C1 segment of cervical spinal cord (tissue), 14 donors: ENCODE measurements at places on chromosomes 5 and 9.

- no peak for DNase-seq
Observed at GRCh38 chr5:139368613-139369012, 14.5 kb downstream of the SLC23A1 start.

- DNase-seq: no peak
Observed at GRCh38 chr5:111774525-111774924, 17.5 kb upstream of the NREP start.

DNA sequence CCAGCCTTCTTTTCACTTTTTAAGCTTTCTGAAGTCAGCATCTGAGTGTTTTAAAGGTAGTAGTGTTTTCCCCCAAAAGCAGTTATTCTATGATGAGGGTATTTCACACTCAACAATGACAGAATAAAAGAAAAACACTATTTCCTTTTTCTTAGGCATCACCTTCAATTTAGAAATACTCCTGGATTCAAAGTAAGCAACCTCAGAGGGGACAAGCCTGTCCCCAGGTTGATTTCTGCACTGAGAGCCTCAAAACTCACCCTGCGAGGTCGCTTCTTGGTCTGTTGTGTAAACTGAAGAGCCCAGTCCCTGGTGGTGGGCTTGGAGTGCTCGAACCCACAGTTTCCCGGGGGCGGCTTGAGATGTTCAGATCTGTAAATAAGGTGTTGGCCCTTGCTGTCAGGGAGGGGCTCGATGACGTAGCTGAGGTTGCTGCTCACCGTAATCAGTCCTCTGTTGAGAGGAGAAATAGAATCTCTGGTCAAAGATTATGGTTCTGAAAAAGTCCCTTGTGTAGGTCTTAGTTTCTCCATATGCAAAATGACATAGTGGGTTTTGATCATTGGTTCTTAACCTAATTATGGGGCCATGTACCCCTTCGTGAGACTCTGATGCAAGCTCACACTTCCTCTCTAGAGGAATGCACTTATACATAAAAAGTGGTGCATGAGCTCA is 55.9 kb downstream of the ADAM19 start:
- no peak for DNase-seq

GRCh38 chr5:103148213-103148612 is 28.1 kb downstream of the PPIP5K2 start:
- DNase-seq: no peak

GRCh38 chr5:58002323-58002722 is 457.6 kb downstream of the PLK2 start:
- DNase-seq: no peak

DNA sequence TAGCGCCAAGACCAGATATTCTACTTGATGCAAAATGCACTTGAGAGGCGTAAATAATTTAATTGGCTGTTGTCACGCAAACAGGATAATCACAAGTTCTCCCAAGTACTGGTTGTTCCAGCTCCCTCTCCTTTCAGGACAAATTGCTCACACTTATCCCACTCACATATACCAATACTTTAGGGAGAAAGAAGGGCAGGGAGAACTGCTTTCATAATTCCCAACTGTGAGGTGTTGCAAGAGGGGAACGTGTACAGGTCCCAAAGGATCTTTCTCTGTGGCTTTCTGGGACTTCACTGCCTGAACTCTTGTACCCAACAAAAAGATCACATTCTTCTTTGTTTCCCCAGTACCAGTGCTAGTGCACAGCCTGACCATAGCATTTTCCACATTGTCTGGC is 21.5 kb upstream of the TGFBI start:
- DNase-seq: no peak

DNA sequence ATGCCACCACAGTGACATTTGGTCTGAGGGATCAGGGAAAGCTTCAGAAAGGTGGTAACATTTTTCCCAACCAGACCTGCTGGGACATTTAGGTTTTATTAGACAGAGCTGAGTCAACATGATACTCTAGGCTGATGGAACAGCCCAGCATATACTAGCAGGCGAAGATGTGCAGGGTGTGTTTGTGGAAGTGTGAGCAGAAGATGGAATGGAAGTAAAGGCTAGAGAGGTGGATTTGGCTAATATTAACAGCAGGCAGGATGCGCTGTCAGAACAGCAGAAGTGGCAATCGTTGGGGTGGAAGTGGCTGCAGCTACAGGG is 340.6 kb downstream of the ASTN2 start:
- DNase-seq: no peak

DNA sequence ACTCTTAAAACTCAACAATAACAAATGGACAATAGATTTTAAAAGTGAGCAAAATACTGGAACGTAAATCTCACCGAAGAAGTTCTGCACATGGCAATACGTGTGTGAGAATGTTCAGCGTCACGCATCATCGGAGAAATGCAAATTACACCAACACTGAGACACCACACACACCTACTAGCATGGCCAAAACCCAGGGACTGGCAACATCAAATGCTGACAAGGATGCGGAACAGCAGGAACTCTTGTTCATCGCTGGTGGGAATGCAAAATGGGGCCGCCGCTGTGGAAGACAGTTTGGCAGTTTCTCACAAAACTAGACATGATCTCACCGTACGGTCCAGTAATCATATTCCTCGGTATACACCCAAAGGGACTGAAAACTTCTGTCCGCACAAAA is 21.6 kb upstream of the CLPTM1L start:
- no peak for DNase-seq

DNA sequence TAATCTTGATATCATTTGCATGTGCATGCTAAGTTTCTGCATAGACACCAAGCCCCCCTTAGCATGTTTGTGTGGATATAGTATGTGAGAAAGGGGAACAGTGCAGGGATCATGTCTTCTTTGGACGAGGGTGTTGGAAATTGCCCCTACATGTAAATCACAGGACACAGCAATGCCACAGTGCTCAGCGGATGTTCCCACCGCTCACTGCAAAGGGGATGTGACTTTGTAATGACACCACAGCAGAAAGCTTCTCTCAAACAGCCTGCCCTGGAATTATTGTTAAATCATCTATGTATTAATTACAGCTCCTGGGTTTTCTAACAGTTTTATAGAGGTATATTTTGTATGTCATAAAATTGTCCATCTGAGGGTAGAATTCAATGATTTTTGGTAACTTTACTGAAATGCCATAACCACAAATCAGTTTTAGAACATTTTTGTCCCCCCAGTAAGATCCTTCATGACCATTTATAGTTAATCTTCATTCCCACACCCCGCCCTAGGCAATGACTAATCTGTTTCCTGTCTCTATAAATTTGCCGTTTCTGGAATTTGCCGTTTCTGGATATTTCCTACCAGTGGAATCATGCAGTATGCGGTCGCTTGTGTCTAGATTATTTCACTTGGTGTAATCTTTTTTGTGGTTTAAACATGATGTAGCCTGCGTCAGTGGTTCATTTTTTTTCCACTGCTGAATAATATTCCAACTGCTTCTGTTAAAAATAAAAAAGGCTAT is 648.5 kb upstream of the WWC1 start:
- DNase-seq: no peak

DNA sequence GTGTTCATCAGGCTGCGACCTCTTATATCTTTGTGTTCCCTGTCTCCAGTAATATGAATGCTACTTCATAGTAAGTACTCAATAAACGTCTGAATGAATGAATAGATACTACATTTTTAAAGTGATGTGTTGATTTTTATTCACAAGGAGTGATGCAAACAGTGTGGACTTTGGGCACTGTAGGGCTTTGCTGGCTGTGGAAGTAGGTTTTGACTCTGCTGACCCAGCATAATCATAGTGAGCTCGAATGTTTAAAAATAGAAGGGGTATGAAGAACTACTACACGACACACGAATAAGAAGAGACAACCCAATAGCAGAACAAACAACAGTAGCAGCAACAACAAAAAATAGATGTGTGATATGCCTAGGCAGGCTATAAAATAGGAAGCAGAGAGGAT is 147.4 kb downstream of the SH3GL2 start:
- DNase-seq: no peak

GRCh38 chr9:35537913-35538312 is 48.0 kb downstream of the RUSC2 start:
- DNase-seq: no peak

DNA sequence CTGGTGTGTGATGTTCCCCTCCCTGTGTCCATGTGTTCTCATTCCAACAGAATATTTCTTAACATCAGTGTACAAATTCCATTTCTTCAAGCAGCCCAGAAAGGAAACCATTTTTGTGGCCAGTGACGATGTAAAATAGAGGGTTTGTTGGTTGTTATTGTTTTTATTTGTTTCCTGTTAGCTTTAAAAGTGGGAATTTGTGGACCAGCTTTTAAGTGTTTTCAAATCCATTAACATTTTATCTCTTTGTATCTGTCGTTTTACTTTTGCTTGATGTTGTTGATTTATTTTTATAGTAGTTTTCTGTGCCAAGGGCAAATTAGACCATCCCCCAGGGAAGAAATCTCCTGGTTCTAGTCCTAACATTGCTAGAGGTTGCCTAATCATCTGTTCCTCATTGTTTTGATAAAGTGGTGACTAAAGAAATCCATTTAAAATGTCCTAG is 100.0 kb downstream of the GDNF start:
- no peak for DNase-seq

DNA sequence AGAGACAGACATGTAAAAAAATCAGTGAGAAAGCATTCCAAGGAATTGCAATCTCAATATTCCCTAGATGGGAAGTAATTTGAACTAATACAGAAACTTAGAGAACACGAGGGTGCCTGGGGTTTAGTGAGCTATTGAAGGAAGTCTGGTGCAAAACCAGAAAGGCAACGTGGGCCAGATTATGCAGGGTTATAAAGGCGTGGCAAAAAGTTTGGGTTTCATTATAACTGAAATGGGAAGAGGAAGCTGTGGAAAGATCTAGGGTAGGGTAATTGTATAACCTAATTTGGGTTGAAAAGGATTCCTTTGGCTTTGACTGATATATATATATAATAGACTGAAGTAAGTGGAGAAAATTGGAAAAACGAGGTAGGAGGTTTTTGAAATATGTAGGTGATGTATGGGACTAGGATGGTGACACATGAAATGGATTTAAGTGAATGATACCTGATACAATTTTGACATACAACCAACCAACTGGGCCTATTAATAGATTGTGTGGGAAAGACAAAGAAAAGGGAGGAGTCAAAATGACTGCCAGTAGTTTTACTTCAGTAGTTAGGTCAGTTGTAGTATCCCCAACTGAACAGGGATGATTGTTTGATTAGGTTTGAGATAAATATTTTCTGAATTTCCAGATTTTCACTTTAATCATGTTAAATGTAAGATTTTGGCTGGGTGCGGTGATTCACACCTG is 65.3 kb downstream of the FAM174A start:
- no peak for DNase-seq

DNA sequence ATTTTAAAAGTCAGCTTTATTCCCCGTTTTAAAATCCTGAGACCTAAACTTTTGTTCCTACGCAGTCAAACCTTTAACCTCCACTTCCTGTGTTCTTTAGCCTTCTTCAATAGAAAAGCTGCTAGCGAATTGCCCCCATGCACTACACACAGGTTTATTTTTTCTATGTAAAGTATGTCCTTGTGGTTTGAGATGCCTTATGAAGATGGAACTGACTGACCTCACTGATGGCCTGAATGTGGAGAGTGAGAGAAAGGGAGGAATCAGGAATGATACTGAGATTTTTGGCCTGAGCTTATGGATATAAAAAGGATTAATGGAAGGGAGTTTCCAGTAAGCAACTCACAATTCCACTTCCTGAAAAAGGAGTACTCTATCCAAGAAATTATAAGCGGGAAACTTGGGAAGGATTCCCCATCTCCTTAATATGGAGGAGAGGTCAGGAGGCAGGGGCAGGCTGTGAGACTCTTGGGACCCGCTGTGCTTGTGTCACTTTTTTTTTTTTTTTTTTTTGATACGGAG is 89.5 kb downstream of the UGCG start:
- DNase-seq: no peak

- no peak for DNase-seq
Observed at GRCh38 chr5:30413540-30413939, 779.9 kb upstream of the CDH6 start.

GRCh38 chr9:34254141-34254913 is 74.7 kb downstream of the KIF24 start:
- no peak for DNase-seq

DNA sequence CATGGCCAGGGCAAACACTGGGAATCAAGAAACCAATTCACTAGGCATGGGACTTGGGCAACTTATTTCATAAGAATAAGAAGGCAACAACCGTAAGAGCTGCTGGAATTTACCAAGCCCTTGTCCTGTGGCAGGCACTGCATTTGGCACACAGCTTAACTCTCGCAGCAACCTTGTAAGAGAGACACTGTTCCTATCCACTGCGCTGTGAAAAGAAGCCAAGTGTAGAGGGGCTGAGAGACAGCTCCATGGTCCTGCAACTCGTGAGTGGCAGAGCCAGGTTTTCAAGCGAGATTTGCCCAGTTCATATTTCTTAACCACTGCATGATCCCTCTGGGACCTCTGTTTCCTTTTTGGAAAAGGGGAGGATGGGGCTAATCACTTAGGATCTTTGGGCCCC is 129.3 kb upstream of the STC2 start:
- no peak for DNase-seq

DNA sequence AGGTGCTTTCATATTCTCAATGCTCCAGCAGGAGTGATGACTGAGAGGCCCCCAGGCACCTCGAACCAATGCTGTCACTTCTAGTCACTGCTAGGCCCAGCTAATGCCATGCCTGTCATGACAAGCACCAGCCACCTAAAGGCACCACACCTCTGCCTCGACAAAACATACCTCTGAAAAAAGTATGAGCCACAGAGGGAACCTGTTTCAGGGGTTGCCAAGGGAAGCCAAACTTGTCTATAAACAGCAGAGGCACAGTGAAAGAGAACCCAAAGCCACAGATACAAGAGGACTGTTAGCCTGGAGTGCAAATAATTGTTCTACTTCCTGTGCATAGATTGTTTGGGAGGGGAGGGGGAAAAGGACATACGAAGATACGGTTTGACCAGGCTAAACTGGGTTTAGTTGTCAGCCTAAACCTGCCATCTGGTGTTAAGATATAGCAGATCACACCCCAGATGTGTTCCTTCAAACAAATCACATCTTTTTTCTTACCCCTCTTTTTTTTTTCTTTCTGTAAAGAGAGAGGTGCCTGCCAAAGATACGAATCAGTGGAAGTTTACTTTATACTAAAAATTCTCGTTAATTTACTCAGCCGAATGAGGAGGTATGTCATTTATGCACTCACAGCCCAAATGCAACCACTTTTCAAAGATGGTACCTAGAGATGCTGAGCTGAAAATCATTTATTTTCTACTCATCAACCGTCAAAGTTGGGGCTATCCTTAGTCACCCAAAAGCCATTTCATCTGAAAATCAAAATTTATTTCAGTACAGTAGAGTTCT is 45.7 kb downstream of the BNC2 start:
- DNase-seq: no peak

- DNase-seq: no peak
Observed at GRCh38 chr9:136353757-136354488, 9.6 kb downstream of the DNLZ start.

GRCh38 chr5:78320401-78320800 is 25.9 kb upstream of the AP3B1 start:
- DNase-seq: no peak

DNA sequence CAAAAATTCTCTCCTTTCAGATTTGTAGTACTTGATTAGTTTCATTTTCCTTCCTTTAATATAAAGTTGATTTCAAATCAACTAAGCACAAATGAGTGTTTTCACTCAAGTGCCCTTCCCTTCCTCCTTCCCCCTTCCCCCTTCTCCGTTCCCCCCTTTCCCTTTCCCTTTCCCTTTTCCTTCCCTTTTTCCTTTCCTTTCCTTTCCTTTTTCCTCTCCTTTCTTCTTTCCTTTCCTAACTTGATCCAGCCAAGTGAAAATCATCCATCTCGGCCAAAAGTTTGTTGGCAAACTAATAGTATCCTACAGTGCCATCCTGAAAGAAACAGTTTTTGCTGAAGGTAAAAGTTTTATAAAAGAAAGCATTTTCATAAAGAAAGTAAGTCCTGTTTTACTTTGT is 85.3 kb upstream of the CD180 start:
- no peak for DNase-seq
